ENCODE measurements at places on chromosomes 7 and 10.

DNA sequence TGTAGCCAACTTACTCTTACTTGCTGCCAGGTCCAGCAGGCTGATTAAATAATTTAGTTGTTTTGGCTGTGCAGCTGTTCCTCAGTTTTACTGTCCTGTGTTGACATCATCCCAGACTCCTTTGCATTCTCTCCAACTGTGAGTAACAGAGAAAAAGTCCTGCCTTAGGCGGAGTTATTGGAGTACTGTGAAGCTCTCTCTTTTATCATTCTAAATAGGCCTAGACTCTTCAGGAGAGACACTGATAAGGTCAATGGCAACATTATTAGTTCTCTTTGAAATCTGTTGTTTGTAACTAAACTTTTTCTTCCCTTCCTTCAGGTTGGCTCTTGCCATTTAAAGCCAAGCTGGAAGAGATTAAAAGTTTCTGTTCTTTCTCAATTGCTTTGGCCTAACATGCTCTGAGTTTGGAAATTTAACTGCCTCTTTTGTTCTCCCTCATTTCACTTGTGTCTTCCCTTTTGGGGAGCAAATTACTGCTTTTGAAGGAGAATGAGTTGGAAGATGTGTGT, 215.7 kb upstream of the CSTF2T start:
- no peak for DNase-seq

GRCh38 chr10:32104181-32104580, 48.0 kb upstream of the KIF5B start:
- DNase-seq: no peak

DNA sequence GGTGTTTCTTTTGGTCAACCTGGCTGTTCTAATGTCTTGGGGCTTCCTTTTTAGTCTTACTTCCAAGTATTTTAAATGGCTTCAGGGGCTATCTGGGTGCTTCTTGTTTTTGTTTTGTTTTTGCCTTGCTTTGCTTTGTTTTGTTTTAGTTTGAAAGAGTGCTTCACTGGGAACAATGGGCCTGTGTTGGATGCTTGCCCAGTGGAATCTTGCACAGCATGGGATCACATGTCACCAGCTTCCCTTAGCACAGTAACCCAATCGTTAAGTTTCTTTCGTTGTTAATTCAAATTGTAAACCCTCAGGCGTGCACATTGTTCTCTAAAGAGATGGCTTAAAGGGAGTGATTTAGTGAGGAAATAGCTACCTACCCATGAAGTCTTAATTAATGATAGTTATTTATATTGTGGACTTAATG, 8.9 kb downstream of the COL17A1 start:
- peak; percentile 89 for DNase-seq

DNA sequence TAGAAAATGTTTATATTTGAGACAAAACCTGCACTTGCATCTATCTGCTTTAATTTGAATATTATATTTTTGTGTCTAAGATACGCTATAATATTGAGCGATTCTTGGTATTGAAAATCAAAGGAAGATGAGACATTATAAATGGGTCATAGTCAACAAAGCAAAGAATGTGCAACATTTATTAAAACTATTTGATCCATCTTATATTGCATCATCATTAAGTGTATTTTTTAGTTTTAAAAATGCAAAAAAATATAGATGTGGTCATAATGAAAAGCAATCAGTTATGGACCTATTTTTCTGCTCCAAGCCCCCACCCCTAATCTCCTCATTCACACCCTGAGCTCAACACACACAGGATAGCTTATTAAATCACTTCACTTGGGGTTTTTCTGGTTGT, 847.3 kb downstream of the NRG3 start:
- DNase-seq: no peak

GRCh38 chr7:117087639-117088396, 134.5 kb downstream of the ST7 start:
- no peak for DNase-seq
